Naive thymus-derived CD4-positive, alpha-beta T cell (primary cell): ENCODE measurements at places on chromosomes 5 and 9.

DNA sequence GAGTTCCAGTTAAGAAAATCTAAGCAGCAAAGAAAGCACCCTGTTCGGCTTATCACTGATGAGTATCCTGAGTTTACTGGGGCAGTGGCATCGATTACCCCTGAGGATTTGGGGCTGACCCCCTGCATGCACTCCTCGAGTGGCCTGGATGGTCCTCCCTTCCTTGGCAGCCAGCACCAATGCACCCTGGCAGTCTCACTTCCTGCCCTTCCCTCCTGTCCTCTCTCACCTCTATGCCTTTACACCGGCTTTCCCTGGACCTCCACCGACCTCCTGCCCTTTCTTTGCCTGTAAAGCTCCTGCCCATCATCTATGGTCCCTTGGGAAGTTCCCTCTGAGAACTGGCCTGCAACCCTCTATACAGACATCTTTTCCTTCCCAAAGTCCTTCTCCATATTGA, 97.1 kb downstream of the TTLL11 start:
- no peak for DNase-seq

DNA sequence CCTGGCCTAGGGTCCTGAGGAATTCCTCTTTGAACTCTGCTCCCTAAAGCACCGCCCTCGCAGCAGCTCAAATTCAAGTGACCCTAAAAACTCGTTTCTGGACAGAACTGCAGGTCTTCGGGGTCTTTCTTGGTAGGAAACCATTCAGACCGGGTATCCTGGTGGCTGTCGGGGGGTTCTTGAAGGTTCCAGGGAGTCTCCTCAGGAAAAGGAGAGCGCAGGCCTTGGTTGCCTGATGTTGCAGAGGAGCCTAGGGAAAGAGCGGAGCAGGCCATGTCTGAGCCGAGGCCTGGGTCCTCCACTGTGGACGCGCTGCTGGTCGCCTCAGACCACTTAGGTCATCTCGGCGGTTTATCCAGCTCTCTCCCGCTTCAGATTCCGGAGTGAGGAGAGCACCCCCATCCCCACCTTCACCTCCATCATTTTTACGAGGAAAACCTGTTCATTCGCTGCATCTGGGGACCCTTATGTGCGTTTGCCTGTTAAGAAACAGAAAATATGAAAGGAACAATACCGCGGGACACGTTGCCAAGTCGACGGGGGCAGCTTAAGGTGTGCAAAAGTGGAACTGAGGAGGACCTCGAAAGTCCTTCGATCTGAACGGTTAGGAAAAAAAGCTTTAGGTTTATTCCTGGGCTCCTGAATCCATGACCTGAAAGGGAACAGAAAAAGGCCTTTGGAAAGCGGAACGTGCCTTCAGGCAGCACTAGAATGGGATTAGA, 299.4 kb downstream of the PARP8 start:
- no peak for DNase-seq

DNA sequence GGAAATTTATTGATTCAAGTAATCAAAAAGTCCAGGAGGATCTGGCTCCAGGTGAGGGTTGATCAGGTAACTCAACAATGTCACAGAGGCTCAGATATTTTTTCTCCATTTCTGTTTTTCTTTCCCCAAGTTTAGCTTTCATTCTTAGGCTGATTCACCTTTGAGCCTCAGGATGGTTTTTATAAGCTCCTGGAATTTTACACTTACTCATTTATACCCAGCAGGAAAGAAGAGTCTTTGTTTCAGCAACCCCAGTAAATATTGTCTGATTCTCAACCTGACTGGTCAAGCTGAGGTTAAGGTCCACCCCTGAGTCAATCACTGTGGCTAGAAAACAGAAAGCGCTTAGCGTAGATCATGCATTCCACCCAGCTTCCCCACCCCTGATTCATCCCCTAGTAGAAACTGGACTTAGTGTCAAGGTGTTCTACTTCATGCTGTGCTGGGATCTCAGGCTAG, 500.6 kb downstream of the KIF4B start:
- no peak for DNase-seq

GRCh38 chr5:174801798-174802197, 77.4 kb downstream of the MSX2 start:
- no peak for DNase-seq

DNA sequence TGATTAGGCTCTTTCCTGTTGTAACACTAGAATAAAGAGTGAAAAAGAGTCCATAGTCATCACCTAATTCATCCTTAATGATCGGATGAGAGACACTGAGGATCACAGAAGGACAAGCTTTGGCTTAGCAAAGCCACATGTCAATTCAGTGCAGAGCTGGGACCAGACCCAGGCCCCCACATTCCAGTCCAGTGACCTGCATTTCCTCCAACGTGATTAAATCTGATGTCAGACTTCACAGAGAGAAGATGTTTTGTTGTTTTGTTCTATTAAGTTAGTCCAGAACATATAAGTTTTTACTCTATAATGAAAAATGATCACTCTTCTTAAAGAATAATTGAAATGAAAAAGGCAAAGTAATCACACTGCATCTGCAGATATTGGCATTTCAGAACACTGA, 377.9 kb upstream of the PAPPA start:
- no peak for DNase-seq

- DNase-seq = no peak
Observed at GRCh38 chr5:123717139-123717538, 205.2 kb downstream of the CSNK1G3 start.

DNA sequence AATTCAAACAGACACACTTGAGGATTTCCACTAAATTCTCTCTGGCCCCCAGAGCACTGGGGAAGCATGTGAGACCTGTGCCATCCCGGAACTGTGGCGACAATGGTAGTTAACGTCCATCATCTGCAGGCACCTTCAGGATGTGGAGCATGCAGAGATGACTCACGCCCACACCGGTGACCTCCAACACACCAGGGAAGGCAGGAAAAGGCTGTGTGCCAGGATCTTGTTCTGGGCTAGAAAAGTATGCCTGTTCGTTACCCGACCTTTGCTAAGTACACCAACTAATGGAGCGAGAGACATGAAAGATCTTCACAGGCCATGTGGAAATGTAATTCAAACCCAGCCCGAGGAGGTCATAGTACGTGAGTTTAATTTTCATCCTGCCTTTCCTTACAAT, 208.8 kb downstream of the MELK start:
- no peak for DNase-seq

- DNase-seq = no peak
Observed at GRCh38 chr9:18250053-18250452, 223.9 kb upstream of the ADAMTSL1 start.

GRCh38 chr9:116467740-116468351, 219.3 kb upstream of the TRIM32 start:
- DNase-seq = no peak

- DNase-seq = peak; percentile 16
Observed at GRCh38 chr9:93673839-93674334, 97.5 kb downstream of the PHF2 start.
